ENCODE measurements at places on chromosomes 4 and X.
A peak's percentile ranks its signal among the peaks of the same experiment; 100 is the strongest.

DNA sequence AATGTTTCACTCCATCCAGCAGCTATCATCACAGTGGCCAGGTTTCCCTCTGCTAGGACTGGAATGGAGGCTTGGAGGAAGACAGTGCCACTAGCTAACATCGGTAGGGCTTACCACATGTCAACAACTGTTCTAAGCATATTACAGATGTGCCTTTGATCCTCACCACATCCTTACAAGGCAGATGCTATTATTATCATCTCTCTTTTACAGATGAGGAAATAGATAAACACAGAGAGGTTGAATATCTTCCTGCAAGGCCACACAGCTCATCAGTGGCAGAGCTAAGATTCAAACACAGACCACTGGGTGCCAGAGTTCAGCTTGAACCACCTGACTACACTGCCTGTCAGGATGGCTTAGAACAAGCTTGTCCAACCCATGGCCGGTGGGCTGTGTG, 47.4 kb downstream of the MAMLD1 start:
- DNase-seq: no peak

DNA sequence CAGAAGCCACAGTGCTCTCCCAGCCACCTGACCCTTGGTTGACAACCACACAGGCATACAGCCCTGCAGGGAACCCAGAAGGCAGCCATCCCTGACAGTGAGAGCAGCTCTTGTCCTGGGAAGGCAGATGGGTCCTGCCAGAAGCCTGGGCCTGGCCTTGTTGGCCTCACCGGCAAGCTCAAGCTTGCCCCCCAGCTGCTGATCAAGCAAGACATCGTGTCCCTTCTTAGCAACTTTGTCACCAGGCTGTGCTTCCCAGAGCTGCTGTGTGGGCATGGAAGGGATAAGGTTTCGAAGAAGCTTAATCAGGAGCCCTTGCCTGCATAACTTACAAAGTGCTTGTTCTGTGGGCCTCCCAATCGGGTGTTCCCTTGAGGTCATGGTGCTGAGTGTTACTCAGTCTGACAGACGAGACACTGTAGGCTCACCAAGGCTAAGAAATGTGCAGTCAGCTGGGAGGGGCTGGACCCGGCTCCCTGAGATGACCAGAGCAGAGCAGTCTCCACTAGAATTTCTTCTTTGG, 6.8 kb upstream of the ABLIM2 start:
- DNase-seq: no peak

GRCh38 chr4:73540826-73541225, 59.3 kb downstream of the AFM start:
- DNase-seq: no peak

DNA sequence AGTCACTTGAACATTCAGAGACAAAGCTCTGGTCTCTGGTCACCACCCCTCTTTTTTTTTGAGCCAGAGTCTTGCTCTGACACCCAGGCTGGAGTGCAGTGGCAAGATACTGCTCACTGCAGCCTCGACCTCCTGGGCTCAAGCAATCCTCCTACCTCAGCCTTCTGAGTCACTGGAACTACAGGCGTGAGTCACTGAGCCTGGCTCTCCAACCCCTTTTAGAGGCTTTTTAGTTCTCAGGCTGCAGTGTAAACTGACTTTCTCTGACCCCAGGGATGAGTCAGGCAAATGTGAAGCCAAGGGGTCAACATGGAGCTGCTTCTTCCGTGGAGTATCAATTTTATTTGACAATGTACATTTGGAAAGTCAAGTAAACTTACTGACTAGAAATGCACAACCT, 229.2 kb downstream of the PTTG2 start:
- DNase-seq: peak; percentile 21

DNA sequence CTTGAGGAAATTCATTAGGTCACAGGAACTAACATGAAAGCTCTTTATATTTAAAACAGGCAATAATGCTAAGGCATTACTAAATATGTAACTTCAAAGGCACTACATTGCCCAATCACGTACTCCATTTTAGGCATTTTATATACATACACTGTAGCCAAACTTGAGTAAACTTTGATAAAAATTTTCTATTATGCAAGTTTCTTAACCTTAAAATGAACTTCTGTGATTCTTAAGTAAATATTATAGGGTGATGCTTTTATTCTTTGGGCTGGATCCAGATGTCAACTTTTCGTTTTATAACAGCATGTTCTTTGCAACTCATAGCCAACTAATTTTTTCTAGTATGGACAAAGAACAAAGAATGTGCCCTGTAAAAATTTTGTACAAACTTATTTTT, 28.3 kb upstream of the MAP9 start:
- DNase-seq: no peak

- no peak for DNase-seq
Measured at GRCh38 chr4:73528171-73528570, 46.6 kb downstream of the AFM start.

GRCh38 chr4:129218360-129218759, 122.4 kb downstream of the C4orf33 start:
- DNase-seq: no peak

DNA sequence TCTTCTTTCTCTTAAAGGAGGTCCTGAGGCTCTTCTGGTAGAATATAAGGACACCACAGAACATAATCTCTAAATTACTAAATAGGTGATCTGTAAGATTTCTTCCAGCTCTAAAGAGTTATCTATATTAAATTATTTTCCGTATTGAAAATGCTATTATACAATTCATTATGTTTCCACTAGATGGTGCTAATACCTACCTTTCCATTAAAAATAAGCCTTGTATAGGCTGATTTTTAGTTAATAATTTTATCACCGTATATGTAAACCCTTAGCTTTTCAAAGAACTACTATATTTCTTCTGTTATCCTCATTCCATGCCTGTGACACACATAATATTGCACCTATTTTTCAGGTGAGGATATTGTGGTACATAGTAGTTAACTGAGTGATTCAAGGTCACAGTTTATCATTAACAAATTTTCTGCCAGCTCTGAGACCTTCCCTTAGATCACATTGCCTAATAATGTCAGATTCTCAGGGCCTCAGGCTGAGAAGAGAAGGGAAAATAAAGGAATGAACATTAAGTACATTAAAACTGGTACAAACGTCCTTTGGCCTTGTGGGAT, 138.8 kb downstream of the TEX11 start:
- no peak for DNase-seq

DNA sequence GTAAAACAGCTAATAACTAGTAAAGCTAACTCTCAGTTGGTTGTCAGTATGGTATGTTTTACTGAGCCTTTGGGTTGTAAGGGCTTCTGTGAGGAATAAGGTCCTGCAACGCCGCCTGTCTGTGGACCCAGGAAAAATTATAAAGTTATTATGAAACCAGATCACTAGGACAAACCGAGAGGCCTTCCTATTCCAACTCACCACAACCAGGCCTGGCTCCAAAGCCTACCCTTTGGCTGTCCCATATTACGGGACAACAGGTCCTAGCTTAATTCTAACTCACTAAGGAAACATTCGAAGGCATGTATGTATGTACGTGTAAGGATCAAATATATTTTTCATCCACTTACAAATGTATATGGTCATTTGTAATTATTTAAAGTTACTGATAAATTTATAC, 1.4 kb downstream of the ANKRD17 start:
- peak; percentile 70 for DNase-seq

- DNase-seq: no peak
Measured at GRCh38 chr4:40731792-40732245, 17.9 kb upstream of the NSUN7 start.

DNA sequence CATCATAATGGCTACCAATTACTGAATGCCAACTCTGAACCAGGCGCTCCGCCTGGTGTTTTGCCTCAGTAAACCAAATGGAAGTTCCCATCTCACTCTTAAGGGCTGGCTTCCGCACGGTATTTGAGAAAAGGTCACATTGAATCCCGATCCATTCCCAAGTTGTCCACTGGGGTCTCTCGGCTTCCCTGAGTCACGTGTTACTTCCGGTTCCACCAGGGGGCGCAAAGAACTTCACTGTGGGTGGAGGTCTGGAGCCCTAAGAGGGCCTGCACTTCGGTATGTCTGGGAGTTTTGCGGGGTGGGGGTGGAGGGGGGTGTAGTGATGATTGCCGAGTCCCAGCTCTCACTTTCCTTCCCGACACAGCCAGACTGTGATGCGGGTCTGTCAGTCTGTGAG, 13.4 kb upstream of the NHS start:
- DNase-seq: peak; percentile 7

GRCh38 chr4:112916868-112917267, 132.6 kb upstream of the ANK2 start:
- no peak for DNase-seq

- DNase-seq: no peak
Measured at GRCh38 chr4:111717921-111718320, 427.3 kb upstream of the FAM241A start.

DNA sequence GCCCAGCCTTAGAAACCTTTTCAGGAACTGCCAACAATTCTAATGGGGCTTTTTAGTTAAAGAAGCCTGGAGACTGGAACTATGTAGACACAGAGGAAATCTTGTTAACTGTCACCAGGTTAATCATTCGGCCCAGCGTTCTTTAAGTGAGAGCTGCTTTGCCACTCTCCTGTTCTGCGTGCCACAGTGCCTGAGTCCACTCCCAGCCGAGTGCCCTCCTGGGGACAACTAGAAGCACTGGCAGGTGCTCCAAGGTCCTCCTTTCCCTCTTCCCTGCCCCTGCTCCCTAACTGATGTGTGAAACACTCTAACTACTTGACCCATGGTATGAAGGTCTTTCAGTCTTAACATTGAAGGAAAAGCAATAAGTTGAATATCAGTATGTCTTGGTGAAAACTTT, 151.2 kb upstream of the TLL1 start:
- DNase-seq: no peak

- no peak for DNase-seq
Measured at GRCh38 chrX:53695946-53696549, 9.5 kb upstream of the HUWE1 start.

GRCh38 chrX:112857478-112857878, 16.8 kb upstream of the AMOT start:
- DNase-seq: peak; percentile 4

DNA sequence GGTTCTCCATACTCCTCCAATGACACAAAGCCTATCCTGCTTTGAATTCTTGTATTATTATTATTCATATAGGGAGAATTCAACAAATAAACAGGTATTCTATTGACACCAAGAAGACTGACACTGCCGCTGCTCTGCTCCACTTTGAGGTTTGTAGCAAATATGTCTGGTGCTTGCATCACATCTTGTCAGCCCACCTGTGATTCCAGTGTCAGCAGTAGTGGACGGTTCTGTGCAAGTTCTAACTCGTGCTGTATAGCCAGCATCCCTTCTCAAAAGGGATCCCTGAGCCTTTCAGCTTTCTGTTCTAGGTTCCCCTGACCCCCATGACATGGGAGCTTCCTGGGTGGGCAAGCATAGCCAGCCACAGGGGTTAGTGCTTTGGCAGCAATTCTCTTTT, 296.0 kb upstream of the FTHL17 start:
- no peak for DNase-seq

DNA sequence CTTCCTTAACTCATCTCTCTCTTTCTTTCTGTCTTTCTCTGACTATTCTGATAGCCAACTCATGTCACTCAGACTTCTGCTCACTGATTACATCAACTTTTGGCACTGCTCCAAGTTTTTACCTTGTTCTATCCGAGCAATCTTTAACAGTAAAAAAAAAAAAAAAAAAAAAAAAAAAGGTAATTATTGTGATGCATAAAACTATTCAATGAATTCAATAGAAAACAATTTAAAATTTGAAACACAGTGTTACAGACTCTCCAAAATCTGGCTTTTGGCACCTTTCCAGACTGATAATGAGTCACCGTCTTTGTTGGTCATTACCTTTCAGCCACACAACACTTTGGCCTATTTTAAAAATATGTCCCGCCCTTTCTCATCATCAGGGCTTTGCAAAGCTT, 229.5 kb downstream of the GALNTL6 start:
- DNase-seq: no peak

DNA sequence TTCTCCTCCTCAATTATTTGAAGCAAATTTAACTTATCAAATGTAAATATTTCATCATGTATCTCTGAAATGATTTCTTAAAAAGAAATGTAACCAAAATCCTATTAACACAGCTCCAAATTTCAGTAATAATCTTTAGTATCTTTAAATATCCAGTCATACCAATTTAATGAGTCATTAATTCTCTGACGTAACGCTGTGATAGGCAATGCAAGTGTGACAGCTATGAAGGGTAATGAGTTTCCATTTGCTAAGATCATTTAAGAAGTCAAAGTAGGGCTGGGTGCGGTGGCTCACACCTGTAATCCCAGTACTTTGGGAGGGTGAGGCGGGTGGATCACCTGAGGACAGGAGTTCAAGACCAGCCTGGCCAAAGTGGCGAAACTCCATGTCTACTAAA, 15.6 kb downstream of the RPS3A start:
- no peak for DNase-seq

DNA sequence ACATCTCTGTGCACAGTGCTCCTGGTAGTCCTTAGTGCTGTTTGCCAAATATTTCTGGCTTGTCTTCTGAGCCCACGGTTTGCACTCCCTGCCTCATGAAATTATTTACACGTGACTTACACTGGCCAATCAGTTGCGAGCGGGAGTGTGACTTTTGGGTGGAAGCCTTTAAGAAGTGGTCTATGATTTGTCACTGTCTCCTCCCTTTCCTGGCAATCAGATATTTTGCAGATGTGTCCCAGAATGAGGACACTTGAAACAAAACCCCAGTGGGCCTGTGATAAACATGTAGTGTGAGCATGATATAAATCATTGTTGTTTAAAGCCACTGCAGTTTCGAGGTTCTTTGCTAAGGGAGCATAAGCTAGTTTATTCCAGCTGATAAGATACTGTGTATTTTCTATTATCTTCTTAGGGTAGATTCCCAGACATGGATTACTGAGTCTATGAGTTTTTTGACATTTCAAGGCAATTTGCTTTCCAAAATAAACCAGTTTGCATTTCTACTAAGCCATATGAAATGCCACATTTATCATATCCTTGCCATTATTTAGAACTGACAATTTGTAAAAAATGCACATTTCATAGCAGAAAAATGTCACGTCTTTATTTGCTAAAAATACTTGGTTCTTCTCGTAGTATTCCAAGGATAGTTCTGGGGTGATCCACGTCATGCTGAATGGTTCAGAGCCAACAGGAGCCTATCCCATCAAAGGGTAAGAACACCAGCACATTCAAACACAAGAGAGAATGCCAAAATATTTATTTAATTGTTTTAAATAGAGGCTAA, 12.0 kb downstream of the BST1 start:
- DNase-seq: no peak

- DNase-seq: peak; percentile 82
Measured at GRCh38 chrX:65667503-65668376, at the start of gene MSN. Gene MSN, plus strand, starts transcription at chrX:65667654. Its CDS starts 188 bp downstream, at chrX:65667842.

DNA sequence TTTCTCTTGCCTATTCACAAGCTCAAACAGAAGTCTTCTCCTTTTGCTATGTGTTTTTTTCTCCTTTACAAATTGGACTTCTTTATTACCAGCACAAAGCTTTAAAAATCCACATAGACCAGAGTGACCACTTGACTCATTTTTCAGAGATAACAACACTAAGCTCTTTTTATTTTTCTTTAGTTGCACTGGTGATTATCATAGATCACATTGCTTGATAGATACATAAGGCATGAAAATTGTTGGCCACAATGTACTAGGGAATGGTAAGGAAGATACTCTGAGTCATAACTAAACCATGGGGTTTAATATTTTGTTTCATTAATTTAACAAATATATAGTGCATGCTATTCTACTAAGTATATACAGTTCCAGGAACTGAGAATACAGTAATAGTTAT, 159.0 kb downstream of the GASK1B start:
- DNase-seq: no peak

GRCh38 chr4:169314906-169315305, 44.1 kb upstream of the SH3RF1 start:
- no peak for DNase-seq
